HAP-1 (cell line): ENCODE measurements at places on chromosomes 7 and 10.

GRCh38 chr7:1041551-1042491 is 2.5 kb upstream of the GPR146 start:
- DNase-seq = no peak

DNA sequence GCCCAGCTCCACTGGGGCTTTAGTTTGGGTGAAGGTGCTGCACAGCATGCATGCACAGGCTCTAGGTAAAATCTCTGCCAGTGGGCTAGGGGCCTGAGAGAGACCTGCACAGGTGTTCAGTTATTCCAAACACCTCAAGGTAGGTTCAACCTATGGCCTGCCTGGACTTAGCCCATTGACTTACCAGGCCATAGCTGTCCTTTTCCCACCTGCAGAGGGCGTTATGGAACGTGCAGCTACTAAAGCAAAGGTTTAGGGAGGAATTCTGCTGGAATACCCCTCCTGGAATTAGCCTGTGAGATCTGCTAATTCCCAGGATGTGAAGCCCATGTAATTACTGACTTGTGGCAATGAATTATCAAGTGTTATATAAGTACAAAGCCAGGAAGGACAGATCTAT is 3.6 kb downstream of the VWC2 start:
- DNase-seq = no peak

GRCh38 chr7:115940460-115941060 is 90.0 kb downstream of the TFEC start:
- no peak for DNase-seq

DNA sequence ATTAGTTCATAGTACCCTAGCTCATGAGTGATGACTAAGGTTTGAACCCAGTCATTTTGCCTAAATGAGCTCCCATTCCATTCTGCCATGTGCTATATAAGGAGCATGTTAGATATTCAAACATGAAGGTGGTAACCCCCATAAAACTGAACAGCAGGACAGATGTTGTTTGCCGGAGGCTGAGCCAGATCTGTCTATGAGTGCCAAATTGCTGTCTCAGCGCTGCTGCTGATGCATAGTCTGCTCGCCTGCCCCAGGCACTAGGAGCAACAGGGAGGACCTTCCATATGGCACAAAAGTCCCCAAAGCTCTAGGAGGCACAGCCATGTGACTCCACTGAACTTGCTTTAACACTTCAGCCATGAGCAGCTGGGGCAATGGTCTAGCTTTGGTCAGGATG is 466.0 kb upstream of the GHITM start:
- DNase-seq = no peak

DNA sequence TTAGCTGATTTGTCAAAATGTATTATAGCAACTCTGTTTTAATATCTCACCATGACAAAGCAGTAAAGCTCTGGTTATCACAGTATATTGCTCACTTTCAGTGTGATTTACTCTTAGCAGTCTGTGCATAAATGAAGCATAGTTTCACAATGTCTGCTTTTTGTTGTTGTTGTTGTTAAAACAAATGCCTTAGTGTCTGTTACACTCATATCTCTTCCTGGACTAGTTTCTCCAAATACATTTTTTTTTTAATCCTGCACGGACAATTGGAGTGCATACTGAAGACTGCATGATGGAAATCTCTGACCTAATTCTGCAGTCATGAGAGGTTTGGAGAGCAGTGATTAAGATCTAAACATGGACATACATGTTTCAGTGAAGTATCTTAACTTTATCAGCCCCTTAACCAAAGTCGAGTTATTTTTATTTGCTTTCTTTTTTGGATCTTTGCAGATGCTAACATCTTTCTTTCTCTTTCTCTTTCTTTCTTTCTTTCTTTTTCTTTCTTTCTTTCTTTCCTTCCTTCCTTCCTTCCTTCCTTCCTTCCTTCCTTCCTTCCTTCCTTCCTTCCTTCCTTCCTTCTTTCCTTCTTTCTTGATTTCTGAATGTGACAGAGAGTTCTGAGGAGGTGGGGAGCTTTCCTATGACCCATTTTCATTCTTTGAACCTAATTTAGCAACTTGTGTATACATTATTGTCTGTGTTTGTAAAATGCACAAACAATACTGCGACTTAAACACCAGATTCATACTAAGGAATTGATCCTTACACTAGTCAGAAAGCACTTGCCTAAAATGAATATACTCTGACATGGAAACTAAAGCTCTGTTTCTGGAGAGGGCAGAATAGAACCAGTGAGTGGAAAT is 161.5 kb upstream of the AGR3 start:
- DNase-seq = no peak

DNA sequence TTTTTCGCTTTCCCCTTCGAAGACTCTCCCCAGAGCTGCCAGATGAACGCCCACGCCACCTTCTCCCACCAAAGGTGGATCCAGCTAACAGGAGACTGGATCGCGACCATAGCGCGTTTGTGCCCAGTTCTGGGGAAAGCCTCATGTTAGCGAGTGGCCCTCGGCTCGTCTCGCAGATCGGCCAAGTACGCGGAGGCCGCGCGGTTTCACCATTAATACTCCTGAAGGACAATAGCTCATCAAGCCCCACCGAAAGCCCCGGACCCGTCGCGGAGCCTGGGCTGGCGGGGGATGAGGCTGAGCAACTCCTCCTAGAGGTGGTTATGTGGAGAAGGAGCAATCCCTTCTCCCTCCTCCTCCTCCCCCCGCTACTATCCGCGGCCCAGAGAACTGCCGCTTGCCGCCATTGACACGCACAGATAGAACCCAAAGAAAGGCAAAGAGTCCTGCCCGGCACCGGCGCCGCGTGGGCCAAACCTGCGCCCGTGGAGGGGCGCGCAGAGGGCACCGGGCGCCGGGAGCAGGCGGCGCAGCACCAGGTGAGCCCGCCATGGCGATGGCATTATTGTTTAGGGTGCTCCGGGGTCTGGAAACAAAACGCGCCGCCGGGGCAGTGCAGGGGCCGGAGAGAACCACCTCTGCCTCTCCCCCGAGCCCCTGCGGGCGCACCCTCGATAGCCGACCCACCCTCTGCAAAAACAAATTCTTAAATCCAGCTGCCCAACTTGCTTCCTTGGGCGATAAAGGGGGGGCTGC is at the start of gene MACROH2A2:
Gene MACROH2A2 (plus strand): TSS at position 385 of the 756 bp plus-strand sequence. CDS start 22,813 bp downstream, outside the sequence.
- peak; percentile 67 for DNase-seq

DNA sequence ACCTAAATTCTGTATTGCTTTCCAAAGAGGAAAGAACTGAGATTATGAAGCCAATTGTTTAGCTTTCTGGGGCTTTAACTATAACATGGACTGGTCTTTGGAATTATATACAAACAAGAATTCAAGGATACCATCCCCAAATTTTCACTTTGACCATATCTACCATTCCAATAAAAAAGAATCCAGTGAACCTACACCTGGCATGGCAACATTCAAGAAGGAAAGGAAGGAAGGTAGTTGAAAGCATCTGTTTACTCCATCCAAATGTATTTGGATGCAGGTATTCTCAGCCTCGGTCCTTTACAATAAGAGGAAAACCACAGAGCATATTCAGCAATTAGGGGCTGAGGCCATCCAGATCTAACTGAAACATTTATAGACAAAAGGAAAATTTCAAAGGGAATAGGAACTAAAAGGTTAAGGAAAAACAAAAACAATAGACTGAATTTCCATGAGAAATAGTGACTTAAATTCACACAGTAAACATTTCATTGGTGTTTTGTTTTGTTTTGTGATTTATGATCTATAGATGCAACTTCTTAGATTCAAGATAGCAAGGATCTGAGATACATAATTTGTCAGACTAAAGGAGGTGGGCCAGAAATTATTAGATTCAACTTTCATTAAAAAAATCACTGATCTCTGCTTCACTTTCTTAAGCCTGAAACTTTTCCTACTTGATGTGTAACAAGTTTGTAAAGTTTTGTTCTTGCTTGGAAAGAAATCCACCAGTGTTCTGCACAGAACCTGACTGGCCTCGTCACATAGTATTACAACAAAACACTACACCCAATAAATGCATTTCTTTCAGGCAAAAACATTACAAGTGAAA is 12.7 kb downstream of the SKIDA1 start:
- no peak for DNase-seq

- DNase-seq = no peak
Observed at GRCh38 chr10:61905837-61906561, 4.5 kb downstream of the ARID5B start.

- no peak for DNase-seq
Observed at GRCh38 chr10:61779950-61780659, 117.4 kb downstream of the CABCOCO1 start.

- no peak for DNase-seq
Observed at GRCh38 chr10:47405857-47406547, 21.9 kb upstream of the ZNF488 start.

DNA sequence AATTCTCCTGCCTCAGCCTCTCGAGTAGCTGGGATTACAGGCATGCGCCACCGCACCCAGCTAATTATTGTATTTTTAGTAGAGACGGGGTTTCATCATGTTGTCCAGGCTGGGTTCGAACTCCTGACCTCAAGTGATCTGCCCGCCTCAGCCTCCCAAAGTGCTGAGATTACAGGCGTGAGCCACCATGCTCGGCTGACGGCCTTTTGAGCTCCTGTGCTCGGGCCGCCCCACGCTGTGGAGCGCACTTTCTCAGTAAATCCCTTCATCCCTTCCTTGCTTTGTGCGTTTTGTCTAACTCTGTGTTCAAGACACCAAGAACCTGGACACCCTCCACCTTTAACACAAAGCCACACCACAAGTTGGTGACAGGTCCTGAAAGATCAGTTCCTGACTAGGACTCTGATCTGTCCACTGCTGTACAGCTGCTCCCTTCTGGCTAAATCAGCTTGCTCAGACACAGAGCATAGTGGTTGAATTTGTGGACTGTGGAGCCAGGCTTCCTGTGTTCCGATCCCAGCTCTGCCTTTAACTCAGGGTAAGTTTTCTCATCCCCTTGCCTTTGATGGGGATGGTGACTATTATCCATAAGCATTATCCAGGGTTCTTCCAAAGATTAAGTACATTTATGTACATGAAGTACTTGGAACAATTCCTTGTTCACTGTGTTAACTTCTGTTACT is 20.1 kb downstream of the CHST3 start:
- no peak for DNase-seq

DNA sequence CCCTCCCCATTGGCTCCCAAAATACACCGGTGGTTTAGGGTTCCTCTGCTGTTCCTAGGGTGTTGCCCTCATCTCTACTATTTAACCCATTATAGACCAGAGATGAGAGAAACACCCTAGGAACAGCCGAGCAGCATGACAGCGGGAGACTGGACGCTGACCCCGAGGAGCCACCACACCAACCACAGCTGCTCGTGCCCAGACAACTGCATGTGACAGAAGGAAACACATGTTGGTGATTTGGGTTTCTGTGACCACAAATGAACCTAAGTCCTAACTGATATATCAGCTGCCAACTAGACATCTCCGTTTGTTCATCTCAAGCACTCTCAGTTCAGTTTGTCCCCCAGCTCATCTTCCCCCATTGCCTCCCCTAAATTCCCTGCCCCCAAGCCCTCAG is 13.4 kb downstream of the CFAP43 start:
- DNase-seq = no peak

DNA sequence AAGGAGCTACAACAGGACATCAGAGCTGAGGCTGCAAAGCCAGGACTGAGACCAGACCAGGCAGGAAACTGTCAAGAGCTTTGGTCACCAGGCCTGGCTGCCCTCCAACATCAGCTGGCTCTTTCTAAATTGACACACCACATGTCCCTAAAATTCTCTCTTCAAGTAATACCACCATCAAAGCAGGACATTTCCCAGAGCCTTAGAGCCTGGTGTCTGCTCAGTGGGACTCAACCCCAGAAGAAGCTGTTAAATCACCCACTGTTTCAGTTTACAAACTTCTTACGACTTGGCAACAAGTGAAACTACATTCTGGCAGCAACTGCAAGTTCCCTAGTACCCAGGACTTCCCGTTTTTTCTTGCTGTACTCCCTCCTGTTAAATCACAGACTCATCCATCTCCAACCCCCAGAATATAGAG is 3.8 kb upstream of the IL6 start:
- no peak for DNase-seq

DNA sequence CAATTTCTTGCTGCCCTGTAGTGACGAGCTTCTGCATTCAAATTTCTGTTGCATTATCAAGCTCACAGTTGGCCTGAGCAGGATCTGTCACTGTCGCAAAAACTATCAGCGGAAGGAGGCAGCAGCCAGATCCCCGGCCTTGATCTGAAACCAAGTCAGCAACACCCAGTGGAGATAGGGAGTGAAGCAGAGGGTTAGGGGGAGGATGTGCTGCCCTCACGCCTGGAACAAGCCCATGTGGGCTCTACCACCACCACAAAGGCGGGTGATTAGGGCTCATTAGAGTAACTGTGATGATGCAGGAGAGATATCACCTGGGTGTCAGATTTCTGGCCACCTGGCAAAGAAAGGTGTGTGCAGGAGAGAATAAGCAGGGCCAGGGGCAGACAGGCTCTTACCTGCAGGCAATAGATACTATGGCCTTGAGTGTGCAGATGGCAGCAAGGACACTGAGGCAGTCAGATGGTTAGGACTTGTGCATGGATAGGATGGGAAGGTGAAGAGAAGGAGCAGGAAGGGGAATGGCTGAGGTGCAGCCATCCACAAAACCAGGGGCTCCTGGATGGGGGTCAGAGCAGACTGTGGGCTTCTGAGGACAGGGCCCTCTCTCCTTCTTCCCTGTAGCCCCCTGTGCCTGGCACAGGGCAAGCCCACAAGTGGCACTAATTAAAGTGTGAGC is 417.3 kb downstream of the RPS24 start:
- no peak for DNase-seq

DNA sequence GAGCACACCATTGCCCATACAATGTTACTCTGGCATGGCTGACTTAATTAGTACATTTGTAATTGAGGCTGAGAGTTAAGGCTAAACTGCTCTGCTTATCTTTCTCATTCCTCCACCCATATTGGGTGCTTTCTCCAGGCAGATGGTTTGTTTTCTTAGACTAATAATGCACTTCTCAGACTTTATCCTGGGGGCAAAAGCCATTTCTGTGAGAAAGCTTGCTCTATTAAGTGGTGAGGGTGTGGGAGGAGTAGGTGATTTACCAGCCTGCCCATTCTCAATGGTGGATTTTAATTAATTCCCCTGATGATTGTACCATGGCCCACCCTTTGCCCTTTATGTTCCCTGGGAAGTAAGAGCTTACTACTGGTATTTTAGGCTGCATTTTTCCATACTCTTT is 174.8 kb downstream of the FOXP2 start:
- peak; percentile 59 for DNase-seq

- no peak for DNase-seq
Observed at GRCh38 chr7:111642373-111642772, 80.1 kb upstream of the IMMP2L start.

- no peak for DNase-seq
Observed at GRCh38 chr7:89914711-89915110, 239.6 kb upstream of the STEAP1 start.

- DNase-seq = no peak
Observed at GRCh38 chr7:930975-931758, 23.3 kb downstream of the ADAP1 start.

DNA sequence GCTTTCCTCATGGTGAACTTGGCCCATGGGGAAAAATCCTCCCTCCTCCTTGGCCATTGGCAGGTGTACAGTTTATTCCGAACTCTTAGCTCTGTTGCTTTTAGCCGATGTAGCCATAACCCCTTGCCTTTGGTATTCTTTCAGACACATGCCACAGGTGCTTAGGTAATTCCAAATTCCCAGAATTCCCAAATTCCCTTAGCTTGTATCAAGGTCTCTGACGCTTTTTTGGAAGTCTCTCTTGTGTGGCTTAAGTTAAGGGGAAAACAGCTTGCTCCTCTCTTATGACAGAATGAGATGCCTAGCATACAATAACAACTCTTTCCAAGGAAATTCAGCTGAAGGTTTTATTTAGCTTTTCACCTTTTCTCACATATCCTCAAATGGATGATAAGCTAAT is 68.0 kb downstream of the SUGCT start:
- DNase-seq = no peak

- no peak for DNase-seq
Observed at GRCh38 chr7:45711161-45711490, 137.0 kb downstream of the ADCY1 start.
